ENCODE measurements at places on chromosomes 12 and 14.

DNA sequence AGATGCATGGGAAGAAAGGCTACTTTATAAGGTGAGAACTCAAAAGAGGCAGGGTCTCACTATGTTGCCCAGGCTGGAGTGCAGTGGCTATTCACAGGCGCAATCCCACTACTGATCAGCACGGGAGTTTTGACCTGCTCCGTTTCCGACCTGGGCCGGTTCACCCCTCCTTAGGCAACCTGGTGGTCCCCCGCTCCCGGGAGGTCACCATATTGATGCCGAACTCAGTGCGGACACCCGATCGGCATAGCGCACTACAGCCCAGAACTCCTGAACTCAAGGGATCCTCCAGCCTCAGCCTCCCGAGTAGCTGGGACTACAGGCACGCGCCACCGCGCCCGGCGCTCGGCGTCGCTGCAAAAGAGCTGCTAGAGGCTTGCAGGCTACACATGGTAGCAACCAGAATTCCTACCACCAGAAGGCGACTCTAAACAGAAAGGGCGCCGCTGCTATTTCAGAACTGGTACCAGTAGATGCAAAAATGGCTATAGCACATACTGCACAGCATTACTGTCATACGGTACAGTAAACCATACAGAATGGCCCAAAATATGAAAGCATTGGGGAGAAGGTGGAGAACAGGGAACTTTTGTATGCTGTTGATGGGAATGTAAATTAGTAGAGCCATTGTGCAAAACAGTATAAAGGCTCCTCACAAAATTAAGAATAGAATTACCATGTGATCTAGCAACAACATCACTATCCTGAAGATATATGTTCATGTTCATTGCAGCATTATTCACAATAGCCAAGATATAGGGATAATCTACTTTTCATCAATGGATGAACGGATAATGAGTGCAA is 1.2 kb upstream of the NEMF start:
- peak; percentile 76 for DNase-seq

DNA sequence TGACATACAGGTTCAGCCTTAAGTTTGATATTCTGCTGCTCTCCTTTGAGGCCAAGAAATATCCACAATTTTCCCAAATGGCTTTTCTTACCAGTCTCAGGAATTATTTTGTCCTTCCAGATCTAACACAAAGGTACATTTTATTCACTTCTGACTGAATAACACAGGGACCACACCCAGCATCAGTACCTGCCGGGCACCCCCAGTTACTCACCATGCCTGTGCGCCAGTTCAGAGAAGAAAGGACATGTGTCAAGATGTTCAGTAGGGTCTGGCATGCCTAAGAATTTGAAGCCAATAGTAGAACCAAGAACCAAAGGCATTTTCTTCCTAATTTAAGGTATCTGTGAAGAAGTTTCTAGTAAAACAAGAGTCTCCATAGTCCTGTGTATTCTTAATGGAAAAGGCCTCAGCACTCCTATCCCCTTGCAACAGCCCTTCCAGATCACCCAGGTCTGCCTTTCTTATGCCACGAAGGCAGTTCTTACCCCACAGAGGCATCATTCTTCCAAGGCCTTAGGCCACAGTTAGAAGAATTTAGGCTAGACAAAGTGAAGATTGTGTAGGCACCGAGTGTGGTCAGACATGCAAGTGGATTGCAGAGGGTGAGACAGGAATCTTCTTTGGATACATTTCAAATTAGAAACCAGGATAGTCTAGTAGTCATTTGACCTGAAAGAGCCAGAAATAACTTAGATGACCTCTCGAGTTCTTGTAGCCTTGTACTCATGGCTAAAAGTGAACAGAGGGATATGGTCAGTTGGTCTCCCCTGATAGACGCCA is 140.1 kb upstream of the HIF1A start:
- peak; percentile 73 for DNase-seq

- no peak for DNase-seq
Observed at GRCh38 chr14:52078095-52078531, 9.3 kb upstream of the NID2 start.

- no peak for DNase-seq
Observed at GRCh38 chr12:96323906-96324305, 76.3 kb downstream of the CDK17 start.

GRCh38 chr12:30622509-30622908 is 73.2 kb downstream of the IPO8 start:
- no peak for DNase-seq

Data from myocyte (in vitro differentiated cells).